ENCODE measurements at places on chromosomes 11 and 22. TPM values are rescaled to one million over a fixed set of nuclear protein-coding genes. Genes with fewer than 3 reads are reported as not detected.

The KCNQ1 gene
- total RNA-seq = not detected

The OR52M1 gene
- not detected for total RNA-seq

The CBY1 gene
- 21.6 TPM for total RNA-seq

The IRF7 gene
- 11.1 TPM for total RNA-seq

The INCENP gene
- total RNA-seq = 53.6 TPM

The CD248 gene
- 41.8 TPM for total RNA-seq

The RAG2 gene
- total RNA-seq = not detected

The TTC17 gene
- total RNA-seq = 34.0 TPM

The TALDO1 gene
- 157 TPM for total RNA-seq

The APOBEC3H gene
- 0.30 TPM for total RNA-seq

The CADM1 gene
- total RNA-seq = 2.2 TPM

The TNKS1BP1 gene
- total RNA-seq = 70.6 TPM

The YPEL1 gene
- 1.3 TPM for total RNA-seq

The MRPL17 gene
- 87.6 TPM for total RNA-seq

The RBMXL2 gene
- not detected for total RNA-seq

The DDI1 gene
- total RNA-seq = not detected

The TESMIN gene
- 3.4 TPM for total RNA-seq

The HEPN1 gene
- not detected for total RNA-seq

The USP2 gene
- 0.84 TPM for total RNA-seq

The IL10RA gene
- not detected for total RNA-seq

The LMO2 gene
- 0.30 TPM for total RNA-seq

The MMP11 gene
- 4.5 TPM for total RNA-seq

The FAM181B gene
- not detected for total RNA-seq

The APOBEC3F gene
- 5.1 TPM for total RNA-seq

The MFNG gene
- not detected for total RNA-seq

The RCOR2 gene
- 8.6 TPM for total RNA-seq

The DCDC1 gene
- total RNA-seq = not detected

The KMT5B gene
- 10.4 TPM for total RNA-seq

The SCT gene
- not detected for total RNA-seq

The AAMDC gene
- total RNA-seq = 25.6 TPM

The DDX17 gene
- total RNA-seq = 229 TPM

The APOA1 gene
- not detected for total RNA-seq

The TTC38 gene
- total RNA-seq = 28.9 TPM

The CHRM1 gene
- not detected for total RNA-seq

The ADAMTS8 gene
- total RNA-seq = not detected

The OR8G1 gene
- not detected for total RNA-seq

The BIK gene
- 0.30 TPM for total RNA-seq

The FRMD8 gene
- total RNA-seq = 28.2 TPM

The FAM111B gene
- 10.6 TPM for total RNA-seq

The PACSIN3 gene
- total RNA-seq = 41.2 TPM

The TMEM191C gene
- 0.50 TPM for total RNA-seq

The ZNF214 gene
- total RNA-seq = 0.89 TPM

The OR51E2 gene
- not detected for total RNA-seq

The SCN2B gene
- 0.15 TPM for total RNA-seq

The CCDC116 gene
- total RNA-seq = not detected

The PRG3 gene
- not detected for total RNA-seq

The CENPM gene
- 42.2 TPM for total RNA-seq

The ANGPTL5 gene
- not detected for total RNA-seq

The SPI1 gene
- total RNA-seq = not detected

The GPHA2 gene
- not detected for total RNA-seq

The DMC1 gene
- 2.4 TPM for total RNA-seq

The OR52A1 gene
- not detected for total RNA-seq

The CABP2 gene
- total RNA-seq = not detected
